NCI-H69 (cell line): ENCODE measurements at places on chromosomes 7 and 10.

DNA sequence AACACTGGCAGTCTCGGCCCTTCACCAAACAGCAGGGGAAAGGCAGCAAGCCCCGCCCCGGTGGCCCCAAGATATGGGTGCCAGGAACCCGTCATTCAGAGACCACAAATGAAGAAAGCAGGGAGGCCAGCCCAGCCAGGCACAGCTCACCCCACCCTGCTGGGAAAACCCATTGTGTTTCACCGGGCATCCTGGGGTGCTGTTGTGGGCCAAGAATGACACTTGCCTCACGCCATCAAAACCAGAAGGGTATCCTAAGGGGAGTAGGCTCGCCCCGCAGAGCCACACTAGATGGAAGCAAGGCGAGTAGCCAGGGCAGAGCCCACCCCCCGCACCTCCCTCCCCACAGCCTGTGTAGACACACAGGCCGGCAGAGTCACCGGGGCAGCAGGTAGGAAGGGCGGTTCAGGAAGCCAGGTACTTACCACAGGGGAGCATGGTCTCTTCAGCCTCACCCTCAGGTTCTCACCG, 72.5 kb upstream of the KCNMA1 start:
- peak; percentile 68 for DNase-seq

GRCh38 chr7:152887191-152887590, 127.6 kb downstream of the ACTR3B start:
- no peak for DNase-seq

DNA sequence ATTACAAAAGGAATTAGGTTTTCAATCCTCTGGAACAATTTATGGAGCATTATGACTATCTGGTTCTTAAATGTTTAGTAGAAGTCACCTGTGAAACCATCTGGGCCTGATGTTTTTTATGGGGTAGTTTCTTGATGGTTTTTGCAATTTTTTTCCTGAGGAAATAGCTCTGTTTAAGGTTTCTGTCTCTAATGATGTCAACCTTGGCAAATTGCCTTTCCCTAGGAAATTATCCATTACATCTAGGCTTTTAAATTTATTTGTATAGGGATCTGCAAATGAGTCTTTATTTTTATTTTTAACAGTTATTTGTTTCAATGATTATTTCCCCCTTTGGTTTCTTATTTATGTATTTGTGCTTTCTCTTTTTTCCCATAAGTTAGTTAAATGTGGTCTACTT, 222.8 kb downstream of the GALNT17 start:
- no peak for DNase-seq

- no peak for DNase-seq
These were observed 2.6 kb downstream of the GRIFIN start for GRCh38 chr7:2473496-2474180.

DNA sequence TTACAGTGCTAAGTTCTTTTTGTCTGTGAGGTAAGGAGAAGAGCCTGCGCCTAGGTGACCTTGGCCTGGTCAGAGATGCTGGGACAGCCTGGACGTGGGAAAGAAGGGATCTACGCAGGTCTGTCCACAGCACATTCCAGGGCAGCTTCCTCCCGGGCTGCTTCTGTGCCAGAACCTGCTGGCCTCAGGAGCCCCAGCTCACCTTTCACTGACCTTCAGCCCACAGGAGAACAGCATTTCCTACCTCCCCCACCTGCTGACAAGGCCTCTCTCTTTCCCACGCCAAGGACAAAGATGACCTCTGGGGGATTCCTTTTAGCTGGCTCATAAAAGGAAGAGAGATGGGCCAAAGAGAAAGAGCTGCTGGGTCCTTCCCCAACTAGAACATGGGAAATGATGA, 260.6 kb downstream of the KCNMA1 start:
- DNase-seq: no peak
